ENCODE measurements at places on chromosomes 11 and 22. TPM values are rescaled to one million over a fixed set of nuclear protein-coding genes. Genes with fewer than 3 reads are reported as not detected.

The WBP2NL gene
- not detected for total RNA-seq

The RFPL2 gene
- 1.4 TPM for total RNA-seq

The SYCE3 gene
- not detected for total RNA-seq

The CEP164 gene
- total RNA-seq = 27.1 TPM

The GAS2 gene
- 11.7 TPM for total RNA-seq

The ALDH3B1 gene
- 0.22 TPM for total RNA-seq

The CDC42BPG gene
- 2.3 TPM for total RNA-seq

The ANO9 gene
- 1.8 TPM for total RNA-seq

The TMEM86A gene
- total RNA-seq = 5.4 TPM

The OR8A1 gene
- not detected for total RNA-seq

The PIH1D2 gene
- total RNA-seq = 1.4 TPM

DNA sequence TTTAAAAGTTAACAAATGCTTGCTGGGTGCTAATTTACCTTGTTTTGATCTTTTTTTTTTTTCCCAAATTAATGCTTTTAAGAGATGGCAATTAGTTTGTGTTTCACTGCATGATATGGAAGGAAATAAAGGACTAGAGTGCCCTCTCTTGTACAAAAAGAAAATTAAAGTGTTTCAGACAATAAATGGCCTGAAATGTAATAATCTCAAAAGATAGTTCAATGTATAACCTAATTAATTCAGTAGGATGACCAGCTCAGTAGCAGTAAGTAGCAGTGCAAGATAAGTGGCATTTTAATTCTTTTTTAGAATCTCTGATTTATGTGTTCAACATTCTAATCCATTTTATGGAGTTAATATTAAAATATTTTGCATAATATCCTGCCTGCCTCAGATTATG is 39.9 kb upstream of the MYO18B start:
- no peak for DNase-seq

- no peak for DNase-seq
Observed at GRCh38 chr11:83278351-83278750, 7.8 kb downstream of the CCDC90B start.

DNA sequence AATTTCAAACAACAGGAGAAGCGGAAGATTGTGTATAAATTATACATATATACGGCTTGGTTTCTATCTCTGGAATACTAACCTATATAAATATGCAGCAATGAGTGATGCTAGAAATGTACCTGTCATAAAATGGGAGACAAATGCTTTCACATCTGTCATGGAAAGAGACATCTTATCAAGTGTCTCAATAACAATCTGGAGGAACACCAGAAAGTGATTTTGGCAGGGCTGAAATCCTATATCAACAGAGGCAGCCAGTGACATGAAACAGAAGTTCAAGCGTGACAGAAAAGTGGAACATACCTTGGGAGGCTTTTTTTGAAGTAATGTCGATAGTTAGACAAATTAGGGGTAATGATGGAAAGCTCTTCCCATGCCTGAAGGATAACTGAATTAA is 834.6 kb downstream of the JRKL start:
- DNase-seq = no peak

DNA sequence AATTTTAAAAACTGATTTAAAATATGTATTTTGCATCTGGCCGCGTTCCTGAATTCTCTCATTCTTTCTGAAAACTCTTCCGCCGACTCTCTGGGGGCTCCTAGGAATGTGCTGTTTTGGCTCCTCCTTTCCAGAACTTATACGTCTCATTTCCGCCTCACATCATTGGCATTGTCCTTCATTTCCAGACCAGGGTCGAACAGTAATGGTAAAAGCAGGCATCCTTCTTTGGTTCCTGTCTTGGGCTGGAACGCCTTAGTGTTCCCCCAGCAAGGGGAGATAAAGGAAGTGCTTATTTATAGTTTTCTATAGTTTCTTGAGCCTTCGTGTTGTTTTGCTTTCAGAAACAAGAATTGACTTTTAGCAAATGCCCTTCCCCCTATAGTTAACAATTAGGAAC is 10.9 kb upstream of the TNNT3 start:
- no peak for DNase-seq

GRCh38 chr11:35811783-35812182 is 132.1 kb upstream of the LDLRAD3 start:
- no peak for DNase-seq

GRCh38 chr11:62709247-62710000 is 1.9 kb downstream of the GNG3 start:
- peak; percentile 91 for DNase-seq

- DNase-seq = peak; percentile 73
Observed at GRCh38 chr22:29727131-29727523, 7.3 kb downstream of the CABP7 start.

GRCh38 chr11:16606784-16607674 is 131.4 kb upstream of the C11orf58 start:
- DNase-seq = peak; percentile 50

- DNase-seq = no peak
Observed at GRCh38 chr11:16512899-16513241, 156.5 kb upstream of the SOX6 start.

- no peak for DNase-seq
Observed at GRCh38 chr11:62108971-62109404, 14.8 kb upstream of the INCENP start.

DNA sequence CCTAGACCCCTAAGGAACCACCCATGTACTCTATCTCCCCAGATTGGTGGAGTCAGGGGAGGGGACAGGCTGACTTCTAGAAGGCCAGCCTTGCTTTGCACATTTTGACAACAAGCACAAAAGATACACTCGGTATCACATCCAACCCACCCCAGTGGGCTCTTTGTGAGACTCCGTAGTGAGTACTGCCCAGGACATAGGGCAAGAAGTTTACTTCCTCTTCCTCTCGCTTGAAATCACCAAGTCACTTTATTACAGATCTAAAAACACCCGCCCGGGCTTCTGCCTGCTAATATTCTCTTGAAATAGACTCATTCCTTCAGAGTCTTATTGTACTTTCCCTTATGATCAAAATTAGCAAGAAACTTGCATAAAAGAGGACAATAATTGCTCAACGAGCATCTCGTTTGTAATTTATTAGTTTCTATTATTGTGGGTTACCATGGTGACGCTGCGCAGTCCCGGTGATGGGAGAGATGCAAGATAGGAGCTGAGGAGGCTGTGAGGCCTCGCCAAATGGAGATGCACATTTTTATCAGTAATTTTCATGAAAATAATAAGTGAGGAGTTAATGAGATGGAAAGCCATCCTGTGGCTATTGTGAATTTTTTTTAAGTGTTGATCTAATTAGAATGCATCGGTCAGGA is 96.9 kb downstream of the FEZ1 start:
- no peak for DNase-seq

- no peak for DNase-seq
Observed at GRCh38 chr11:124167826-124168231, 15.3 kb upstream of the OR10D3 start.

DNA sequence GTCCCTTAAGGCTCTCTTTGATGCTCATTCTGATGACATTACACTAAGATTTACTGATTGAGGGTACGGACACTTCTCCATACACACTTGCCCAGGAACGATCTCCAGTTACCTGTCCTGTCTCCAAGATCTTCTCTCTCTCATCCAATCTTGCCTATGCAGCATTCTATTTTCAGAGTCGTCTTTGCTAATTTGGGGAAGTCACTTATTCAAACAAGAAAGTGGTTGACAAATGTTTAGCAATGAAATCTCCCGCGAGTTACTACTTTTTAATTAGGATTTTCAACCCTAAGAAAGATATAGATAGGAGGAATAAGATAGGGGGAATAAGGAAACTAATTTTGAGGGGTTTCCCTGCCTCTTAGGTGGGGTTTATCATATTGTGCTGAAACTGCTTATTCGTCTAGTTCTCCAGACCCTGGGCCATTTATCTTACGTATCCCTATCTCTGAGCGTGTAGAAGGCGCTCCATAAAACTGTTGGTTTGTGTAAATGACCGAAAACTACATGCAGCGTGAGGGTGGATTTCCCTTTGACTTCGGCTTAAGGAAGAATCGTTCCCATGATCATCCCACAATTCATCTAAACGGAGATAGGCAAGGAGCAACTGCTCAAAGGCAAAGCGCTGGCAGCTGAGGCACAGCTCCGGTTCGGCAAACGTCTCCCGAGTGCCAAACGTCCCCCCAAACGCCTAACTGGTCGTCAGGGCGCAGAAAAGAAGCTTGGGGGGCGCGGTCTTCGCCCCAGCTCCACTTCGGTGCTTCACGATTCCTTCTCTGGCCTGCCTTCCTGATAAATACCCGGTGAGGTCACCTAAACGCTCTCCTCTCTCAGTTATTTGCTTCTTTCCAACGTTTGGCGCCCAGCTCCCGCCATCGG is 804 bp downstream of the APIP start:
- no peak for DNase-seq

- no peak for DNase-seq
Observed at GRCh38 chr11:67211656-67212436, 54.4 kb upstream of the GRK2 start.

DNA sequence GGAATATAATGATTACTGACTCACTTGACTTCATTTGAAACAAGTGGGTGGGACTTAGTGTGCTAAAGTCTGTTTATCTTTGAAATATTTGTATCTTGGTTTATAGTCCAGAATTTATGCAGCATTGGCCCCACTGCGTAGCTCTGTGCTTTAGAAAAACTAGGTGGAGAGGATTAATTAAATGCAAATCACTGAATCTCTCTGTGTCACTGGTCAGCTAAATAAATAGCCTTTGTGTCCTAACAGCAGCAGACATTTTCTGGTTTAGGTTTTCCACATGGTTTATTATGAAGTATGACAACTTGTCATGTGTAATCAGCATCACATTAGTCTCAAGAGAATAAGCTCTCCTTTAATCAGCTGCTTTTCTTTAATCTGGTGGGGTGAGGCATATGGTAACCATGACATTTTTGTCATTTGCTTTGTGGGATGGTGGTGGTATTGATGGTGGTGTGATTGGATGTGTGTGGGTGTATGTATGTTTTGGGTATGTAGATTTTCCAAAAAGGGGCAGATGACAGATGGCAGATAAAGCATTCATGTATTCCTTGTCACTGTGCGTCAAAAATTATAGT is 33.9 kb downstream of the BCL2L13 start:
- DNase-seq = no peak

GRCh38 chr11:79400206-79400605 is 40.6 kb downstream of the TENM4 start:
- DNase-seq = no peak

GRCh38 chr11:132310390-132311375 is 940.3 kb downstream of the NTM start:
- no peak for DNase-seq

DNA sequence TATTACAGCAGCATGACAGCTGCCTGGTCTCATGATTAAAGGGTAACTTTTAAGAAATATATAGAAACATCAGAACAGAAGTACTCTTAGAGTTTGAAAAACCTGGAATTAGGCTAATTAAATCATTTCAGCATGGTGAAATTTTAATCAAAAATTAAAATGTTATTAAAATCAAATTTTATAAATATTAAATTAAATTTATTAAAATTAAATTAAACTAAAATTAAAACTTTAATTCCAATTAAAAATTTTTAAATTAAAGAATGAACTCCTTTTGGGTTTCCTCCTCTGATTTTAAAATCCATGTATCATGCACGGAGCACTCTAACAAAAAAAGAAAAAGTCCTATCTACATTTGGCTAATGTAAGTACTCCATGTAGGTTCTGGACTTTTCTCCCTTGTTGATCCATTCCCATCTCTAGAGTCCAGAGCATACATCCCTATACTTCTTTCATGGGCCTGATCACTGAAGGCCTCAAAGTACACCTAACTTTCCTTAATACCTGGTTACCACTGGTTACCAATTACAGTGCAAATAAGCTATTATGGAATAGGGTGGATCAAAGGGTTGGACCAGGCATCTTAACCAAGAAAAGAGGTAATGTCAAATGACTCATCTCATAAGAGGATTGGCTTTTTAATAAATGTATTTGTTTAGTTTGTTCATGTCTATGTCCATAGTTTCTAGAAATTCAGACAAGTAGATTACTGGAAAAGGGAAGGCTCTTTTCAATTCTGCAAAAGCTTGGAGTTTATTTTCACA is 48.4 kb upstream of the MUC15 start:
- no peak for DNase-seq

DNA sequence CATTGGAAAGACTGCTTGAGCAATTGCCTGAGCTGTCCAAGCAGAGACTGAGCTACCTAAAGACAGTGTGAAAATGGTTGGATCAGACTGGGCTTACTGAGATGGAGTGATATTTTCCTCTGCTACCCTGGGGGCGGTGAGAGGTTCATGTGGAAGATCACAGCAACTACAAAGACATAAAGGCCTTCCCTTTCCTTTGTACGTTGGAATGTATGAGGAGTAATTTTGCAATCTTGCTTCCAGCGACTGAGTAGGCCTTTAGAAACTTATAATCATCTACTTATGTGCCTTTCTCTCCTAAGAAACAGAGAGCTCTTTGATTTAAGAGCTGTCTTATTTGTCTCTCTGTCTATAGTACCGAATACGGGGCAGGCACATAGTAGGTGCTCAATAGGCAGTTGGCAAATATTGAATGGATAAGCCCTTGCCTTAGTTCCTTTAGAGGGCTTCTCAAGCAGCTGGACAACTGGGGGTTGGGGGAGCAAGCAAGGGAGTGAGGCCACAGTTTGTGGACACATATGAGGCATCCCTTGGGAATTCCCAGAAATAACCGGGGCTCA is 2.4 kb upstream of the HEPACAM start:
- DNase-seq = no peak

DNA sequence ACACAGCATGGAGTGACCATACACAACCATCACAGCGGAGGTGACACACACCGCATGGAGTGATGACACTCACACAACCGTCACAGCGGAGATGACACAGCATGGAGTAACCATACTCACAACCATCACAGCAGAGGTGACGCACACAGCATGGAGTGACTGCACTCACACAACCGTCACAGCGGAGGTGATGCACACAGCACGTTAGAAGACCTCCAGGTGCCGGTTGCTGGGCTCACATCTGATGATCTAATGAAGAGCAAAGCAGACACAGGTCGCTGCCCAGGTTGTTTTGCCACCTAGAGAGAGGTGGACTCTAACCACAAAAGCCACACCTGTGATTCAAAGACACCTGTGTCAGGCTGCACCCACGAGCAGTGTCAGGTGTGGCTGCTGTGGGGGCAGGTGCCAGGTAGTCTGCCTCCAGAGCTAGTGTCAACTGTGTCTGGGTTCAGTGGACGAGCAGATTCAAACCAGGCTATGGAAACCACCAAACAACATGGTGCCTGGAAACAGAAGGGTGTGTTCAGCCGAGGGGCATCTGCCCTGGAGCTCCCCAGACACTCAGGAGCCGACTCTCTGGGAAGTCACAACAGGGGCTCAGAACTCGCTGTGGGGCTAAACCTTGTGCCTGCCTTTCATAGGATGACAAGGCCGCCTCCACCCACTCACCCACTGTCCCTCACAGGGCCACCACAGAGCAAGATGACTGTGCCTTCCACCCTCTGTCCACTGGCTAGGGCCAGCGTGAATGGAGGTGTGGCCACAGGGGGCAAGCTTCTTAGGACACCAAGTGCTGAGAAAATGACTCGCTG is 608.2 kb downstream of the TBC1D22A start:
- DNase-seq = no peak

GRCh38 chr22:45435544-45436139 is 22.1 kb downstream of the RIBC2 start:
- DNase-seq = peak; percentile 90

Data from glutamatergic neuron (in vitro differentiated cells).